Astrocyte of the spinal cord (primary cell): ENCODE measurements at places on chromosomes 2 and 18.

DNA sequence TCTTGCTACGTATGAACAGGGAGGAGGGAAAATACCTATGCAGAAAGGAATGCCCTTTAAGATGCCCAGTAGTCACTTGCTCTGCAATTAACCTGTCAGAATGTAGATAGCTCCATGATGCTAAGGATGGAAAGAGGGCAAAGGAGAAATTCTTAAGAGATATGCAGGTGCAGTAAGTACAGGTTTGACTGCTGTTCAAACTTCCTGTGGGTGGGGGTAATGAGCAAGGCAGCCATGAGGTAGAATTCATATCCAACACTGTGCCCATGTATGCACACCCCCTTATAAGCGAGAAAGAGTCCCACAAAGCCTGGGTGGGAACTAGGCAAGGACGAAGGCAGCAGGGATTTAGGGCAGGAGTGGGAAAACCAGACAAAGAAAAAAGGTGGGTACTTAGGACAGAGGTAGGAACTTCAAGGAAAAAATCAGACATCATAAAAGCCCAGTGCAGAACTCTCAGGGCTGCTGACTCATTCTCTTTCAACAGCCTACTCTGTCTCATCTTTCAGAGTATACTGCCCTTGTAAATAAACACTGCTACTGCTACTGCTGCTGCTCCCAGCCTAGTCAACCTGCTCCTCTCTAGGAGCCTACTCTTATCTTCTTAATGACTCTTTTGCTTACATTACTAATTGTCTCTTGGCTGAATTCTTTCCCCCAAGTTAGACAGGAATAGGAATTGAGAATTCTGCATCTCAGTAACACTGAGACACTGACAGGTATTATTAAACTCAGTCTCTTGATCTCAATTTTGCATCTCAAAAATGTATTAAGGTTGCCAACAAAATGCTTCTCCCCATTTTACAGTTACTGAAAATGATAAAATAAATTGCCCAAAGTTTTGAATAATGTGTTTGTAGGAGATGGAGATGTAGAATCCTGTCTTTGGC is 189.0 kb downstream of the PTH2R start:
- peak; percentile 1 for DNase-seq

- DNase-seq, result no peak
These were observed 46.5 kb downstream of the PLEK start for GRCh38 chr2:68411397-68412126.

DNA sequence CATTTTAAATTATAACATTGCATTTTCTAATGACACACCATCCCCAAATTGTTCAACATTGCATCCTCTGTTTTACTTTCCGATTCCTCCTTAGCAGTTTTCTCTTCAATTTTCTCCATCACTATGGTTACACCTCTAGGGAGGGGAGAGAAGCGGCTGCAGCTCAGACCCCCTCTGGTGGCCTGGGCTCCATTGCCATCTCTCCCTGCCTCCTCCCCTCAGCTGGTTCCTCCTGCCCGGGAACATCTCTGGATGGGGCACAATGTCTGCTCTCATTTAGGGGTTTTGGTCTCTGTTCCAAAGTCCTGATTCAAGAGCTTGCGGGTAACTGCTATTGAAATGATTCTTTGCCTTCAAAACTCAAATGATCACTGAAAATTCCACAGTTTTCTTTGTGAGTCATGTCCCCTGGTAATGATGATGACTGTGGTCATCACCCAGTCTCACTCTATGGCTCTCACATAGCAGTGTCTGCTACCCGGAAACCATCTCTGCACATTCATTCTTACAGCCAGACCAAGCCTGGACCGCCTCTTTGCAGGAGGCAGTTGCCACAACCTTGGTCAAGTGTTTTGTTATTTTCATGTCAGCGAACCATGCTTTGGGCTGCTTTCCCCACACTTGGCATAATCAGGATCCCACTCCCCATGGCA is 263.9 kb downstream of the ALPK2 start:
- DNase-seq, result peak; percentile 89

DNA sequence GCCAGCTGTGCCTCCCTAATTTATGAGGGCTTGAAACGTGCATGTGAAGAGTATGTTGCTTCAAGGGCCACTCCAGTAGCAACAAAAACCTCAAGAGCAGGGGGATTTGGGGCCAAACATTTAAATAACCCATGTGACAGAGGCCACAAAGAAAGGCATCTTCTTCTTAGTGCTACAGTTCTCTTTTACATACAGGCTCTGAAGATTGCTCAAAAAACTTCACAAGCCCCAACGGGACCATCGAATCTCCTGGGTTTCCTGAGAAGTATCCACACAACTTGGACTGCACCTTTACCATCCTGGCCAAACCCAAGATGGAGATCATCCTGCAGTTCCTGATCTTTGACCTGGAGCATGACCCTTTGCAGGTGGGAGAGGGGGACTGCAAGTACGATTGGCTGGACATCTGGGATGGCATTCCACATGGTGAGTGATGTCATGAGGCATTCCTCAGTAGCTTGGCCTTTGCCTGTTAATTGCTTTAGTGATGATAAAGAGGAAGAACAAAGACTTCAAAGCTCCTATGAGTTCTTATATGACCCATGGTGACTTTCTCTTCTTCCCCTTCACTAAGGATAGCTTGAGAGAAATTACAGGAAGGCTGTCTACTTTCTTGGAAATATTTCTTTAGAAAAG is 40.1 kb downstream of the NRP2 start:
- DNase-seq, result no peak

GRCh38 chr2:183630964-183631363 is 506.7 kb downstream of the NUP35 start:
- DNase-seq, result no peak
